Calu3 (cell line): ENCODE measurements at places on chromosomes 7 and 10.

GRCh38 chr7:54538122-54538521, 4.1 kb upstream of the VSTM2A start:
- DNase-seq = no peak

- no peak for DNase-seq
Measured at GRCh38 chr7:70098905-70099672, 500.8 kb downstream of the AUTS2 start.

DNA sequence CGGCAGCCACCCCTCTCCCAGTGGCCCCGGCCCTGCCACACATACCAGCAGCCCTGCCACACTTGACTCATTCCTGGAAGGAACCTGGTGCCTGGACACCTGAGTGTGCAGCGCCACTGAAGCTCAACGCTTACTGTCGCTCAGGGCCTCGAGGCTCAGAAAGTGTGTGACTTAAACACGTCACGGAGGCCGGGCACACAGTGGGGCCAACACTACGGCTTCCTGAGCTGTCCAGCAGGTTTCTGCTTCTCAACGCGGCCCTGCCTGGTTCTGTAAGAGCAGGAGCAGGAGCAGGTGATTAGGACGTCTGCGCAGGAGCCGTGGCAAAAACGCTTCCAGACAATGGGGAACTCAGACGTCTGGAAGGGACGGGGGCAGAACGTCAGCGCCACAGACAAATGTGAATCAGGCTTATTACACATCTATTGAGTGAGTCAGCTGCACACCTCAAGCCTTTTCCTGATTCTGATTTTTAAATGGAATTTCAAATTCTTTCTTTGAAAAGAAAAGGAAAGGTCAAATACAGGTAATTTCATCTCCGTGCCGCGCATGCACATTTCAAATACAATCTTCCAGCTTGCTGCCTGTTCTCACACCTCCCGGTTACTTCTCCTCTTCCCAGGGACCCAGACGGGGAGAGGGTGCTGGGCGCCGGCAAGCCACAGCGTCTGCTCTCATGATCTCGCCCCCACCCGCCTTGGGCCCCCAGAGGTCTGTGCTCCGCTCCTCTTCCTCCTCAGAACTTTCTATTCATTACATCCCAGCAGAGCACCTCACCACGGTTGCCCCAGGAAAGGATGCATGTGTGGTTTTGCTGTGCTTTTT, 66.6 kb downstream of the ADARB2 start:
- no peak for DNase-seq

DNA sequence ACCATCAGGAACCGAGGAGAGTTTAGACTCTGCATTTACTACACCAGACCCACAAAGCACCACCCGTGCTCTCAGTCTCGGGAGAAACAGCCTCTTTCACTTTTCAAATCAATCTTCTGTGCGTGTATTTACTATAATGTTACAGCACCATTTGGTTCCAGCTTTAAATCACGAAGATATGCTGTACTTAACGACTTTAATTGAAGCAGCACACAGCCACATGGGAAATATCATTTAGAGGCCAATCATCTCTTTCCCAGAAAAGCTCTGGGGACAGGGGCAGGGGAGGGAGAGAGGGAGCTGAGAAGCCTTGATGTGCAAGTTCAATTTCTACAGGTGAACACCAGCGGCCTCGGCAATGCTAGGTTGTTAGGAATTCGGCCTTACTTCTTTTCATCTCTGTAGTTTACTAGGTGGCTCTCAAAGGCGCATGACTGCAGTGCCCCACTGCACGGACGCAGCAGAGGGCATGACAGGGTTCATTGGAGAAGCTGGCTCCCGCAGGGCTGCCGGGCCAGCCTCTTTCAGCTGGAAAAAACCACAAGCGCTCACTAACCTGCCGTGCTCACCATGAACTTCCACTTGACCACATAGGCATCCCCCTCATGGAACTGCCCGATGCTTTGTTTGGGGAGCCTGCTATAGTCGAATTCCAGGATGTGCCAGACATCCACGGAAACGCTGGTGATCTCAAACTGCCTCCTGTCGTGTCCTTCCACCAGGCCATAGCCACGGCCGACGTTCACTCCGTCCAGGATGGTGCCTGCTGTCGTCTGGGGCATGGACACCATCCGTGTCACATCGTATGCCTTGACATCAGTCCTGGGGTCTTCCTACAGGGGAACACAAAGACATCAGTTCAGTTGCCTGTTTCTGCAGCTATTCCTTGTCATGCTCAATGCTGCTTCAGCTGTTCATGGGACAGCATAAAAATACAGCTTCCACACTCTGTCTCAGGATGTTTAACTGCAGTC, 154.5 kb downstream of the SVIL start:
- DNase-seq = no peak

GRCh38 chr7:110881721-110882120, 209.2 kb upstream of the LRRN3 start:
- DNase-seq = no peak

DNA sequence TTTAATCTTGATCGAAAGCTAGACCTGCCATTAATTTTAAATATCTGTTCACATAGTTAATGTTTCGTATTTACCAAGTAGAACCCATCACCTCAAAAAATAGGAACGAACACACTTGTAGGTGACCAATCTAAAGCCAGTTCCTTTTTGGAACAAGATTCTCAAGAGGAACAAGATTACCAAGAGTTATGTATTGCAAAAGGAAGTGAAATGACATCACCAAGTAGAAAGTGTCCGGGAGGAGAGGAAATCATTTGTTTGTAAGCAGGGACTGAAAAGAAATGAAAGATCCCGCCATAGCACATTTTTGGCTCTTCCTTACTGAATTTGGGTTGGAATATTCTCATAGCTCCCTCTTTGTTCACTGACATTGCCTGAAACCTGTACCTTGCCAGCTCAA, 1200.5 kb downstream of the SORCS1 start:
- DNase-seq = no peak

DNA sequence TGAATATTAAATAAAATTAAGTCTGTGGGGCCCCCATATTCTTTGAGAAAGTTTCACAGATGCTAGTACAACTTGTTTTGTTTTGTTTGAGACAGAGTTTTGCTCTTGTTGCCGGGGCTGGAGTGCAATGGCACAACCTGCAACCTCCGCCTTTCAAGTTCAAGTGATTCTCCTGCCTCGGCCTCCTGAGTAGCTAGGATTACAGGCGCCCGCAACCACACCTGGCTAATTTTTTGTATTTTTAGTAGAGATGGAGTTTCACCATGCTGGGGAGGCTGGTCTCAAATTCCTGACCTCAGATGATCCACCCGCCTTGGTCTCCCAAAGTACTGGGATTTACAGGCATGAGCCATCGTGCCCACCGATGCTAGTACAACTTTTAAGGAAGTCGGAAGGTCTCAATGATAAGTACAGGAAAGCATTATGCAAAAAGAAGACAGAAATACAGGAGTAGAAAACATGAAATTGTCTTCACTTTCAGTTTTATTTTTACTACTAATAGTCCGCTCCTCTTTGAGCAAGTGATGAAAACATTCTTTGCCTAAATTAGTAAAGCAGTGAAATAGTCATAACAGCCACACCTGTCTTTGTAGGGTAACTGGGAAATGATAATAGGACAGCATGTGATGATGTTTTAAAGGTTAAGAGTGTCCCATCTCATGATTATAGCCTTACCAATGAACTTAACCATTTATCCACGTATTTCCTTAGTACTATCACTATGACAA, 147.5 kb downstream of the SEMA3D start:
- no peak for DNase-seq

GRCh38 chr7:135713836-135714470, 14.0 kb downstream of the SLC13A4 start:
- no peak for DNase-seq

DNA sequence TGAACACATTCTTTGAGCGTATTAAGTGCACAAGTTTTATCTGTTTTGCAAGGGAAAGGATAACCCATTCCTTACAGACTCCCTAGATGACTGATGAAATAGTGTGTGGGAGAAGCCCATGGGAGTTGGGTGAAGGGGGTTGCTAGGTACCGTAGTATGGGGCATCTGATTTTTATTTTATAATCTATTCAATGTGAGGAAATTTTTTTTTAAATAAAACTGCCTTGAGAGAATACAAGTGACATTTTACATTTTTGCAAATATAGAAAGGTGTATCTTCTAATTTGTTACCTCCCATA, 1.4 kb downstream of the BTAF1 start:
- no peak for DNase-seq

- DNase-seq = no peak
Measured at GRCh38 chr10:131041441-131041840, 270.1 kb downstream of the TCERG1L start.

- DNase-seq = peak; percentile 38
Measured at GRCh38 chr10:87850742-87851205, 12.6 kb downstream of the KLLN start.

GRCh38 chr7:105649727-105650381, 68.6 kb upstream of the EFCAB10 start:
- DNase-seq = no peak

DNA sequence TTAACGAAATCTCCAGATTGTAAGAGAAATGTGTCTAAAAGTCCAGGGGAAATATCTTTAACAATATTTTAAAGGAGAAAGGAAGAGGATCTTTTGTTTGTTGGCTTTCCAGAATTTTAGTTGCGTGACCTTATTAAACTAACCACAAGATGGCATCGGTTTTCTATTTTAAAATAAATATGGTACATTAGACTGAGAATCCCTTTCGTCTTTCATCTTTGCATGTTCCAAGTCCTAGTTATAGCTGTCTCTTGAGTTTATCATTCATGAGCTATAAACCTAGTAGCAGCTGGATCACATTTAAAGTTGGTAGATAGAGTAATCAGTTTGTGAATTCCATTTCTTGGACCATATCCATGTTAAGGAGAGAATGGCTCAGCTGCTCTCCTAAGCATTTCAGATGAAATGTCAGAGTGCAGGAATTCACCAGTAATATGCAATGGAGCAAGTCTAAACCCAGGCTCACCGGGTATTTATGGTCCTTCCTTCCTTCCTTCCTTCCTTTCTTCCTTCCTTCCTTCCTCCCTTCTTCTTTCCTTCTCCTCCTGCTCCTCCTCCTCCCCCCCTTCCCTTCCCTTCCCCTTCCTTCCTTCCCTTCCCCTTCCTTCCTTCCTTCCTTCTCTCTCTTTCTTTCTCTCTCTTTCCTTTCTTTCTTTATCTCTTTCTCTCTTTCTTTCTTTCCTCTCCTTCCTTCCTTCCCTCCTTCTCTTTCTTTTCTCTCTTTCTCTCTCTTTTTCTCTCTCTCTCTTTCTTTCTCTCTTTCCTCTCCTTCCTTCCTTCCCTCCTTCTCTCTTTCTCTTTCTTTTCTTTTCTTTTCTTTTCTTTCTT, 57.8 kb upstream of the RAB18 start:
- DNase-seq = no peak

DNA sequence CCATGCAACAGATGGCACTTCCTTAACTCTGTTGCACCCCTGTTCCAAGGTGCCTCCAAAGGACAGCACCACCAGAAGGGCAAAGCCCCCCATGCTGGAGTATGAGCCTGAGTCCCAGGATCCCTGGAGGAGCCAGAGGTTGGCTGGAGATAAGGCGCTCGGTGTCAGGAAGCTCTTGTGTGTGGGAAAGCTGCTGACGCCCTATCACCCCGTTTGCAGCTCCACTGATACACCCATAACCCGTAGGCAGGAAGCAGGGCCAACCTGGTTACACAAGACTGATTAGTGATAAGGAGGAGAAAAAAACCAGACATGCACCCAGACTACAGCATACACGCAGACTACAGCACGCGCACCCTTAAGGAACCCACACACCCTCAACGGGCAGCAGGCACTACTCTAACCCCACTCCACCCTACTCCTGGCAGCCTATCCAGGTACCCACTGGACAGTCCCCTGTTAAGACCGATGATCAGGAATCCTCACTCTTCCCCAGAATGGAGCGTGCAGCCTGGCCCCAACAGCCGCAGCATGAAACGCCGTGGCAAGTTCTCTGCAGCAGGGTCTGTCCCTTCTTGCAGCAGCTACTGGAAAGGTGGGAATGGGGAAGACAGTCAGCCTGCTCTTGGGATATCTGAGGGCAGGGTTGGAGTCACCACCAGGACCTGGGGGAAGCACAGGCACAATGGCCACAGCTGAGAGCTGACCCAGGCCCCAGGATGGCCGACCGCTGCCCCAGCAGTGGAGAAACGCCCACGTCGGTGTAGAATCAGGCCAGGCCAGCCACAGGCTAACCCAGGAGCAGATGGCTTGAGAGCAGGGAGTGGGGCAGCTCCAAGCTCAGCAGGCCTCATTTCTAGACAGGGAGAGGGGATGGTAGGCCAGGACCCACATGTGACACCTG, 38.3 kb upstream of the TUBB8 start:
- no peak for DNase-seq

DNA sequence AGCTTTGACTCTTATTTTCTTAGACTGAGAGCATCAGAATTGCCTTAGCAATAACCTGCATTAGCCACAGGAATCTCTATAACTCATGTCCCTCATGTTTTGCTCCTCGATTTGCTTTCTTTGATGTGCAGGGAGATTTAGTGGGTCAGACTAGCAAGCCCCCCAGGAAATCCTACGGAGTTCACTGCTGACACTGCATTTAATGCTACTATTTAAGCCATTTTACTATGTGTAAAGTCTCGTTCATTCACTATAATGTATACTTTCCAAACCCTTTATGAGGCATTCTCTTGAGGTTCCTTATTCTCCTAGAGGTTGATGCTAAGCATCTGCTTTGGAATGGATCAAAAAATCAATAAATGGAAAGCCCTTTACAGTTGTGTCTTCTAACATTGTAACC, 28.4 kb downstream of the DYNC1I1 start:
- no peak for DNase-seq

DNA sequence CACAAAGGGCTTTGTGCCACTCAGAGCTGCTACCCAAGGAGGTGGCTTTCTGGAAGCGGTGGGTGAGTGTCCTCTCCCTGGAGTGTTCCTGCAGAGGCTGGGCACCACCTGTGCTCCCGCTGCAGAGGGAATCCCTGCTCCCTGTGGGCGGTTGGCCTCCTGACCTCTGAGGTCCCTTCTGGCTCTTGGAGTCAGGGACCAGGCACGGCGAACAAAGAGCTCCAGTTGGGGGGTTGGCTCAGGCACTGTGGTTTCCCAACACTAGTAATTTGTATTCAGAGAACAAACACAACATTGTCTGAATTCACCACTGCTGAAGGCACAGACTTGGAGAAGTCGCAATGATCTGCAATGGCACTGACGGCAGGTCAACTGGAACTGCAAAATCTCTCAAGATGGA, 328.9 kb downstream of the PRPF18 start:
- DNase-seq = peak; percentile 21

GRCh38 chr10:132691711-132692153, 94.2 kb downstream of the NKX6-2 start:
- DNase-seq = no peak

- DNase-seq = no peak
Measured at GRCh38 chr10:123269017-123269552, 114.9 kb downstream of the BUB3 start.

- peak; percentile 79 for DNase-seq
Measured at GRCh38 chr10:70458329-70459060, 17.0 kb upstream of the NODAL start.

DNA sequence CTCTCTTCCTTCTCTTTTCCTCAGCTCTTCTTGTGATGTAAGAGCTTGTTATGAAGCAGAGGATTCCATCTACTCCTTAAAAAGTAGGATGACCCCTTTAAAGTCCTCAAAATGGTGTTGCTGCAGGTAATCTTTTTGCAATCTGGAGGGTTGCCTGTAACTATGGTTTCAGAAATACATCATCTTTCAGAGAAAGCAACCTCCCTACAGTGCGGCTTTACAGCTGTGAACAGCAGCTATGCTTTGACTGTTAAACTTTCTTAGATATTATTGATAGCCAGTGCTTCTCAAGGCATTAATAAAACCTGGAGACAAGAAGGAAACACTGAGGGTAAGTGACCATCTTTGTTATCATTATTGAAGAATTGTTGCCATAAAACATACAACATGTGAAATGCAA, 86.6 kb upstream of the MDFIC start:
- no peak for DNase-seq

GRCh38 chr10:20990604-20991003, 93.5 kb upstream of the NEBL start:
- no peak for DNase-seq

GRCh38 chr10:65611592-65611991, 1314.2 kb upstream of the LRRTM3 start:
- no peak for DNase-seq
